ENCODE measurements at places on chromosomes 6 and 20.

GRCh38 chr20:48676125-48676524, 151.7 kb downstream of the PREX1 start:
- DNase-seq = no peak

DNA sequence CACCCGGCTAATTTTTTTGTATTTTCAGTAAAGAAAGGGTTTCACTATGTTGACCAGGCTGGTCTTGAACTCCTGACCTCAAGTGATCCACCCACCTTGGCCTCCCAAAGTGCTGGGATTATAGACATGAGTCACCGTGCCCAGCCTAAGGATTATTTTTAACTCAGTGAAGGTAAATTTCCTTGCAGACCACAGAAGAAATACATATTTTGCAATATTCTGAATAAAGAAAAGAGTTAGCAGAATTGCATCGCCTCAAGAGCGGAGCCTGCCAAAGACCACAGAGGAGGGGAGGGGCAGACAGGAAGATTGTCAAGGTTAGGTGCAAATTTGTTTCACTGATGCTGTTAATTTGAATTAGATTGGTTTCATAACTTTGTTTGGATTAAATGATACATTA, 47.4 kb downstream of the SOD2 start:
- no peak for DNase-seq

DNA sequence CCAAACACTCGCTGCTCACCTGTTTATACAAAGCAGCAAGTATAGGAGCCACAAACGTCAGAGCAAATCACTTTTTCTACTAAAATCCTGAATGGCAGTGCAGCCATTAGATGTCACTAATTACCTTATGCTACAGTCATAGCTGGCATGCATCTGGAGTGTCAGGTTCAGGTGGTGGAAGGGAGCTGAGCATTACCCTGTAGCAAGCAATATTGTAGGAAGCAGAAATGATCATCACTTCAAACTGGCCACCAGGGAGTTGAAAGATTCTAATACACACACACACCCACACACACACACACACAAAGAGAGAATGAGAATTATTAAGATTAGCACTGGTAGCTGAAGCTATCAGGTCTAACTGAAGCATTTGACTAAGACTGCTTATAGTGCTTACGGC, 75.8 kb downstream of the EFHC1 start:
- no peak for DNase-seq

DNA sequence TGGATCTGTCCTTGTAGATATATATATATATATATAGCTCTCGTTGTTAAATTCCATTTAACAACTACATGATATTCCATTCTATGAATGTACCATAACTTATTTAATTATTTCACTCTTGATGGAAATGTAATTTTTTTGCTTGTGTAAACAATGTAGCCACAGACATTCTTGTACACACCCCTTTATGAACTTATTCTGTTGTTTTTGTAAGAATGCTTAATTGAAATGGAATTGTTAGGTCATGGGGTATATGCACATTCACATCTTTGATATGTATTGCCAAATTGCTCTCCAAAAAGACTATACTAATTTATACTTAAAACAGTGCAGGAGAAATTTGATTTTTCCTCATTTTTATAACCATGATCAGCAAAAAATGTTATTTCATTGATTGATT, 67.2 kb downstream of the MAP3K4 start:
- no peak for DNase-seq

DNA sequence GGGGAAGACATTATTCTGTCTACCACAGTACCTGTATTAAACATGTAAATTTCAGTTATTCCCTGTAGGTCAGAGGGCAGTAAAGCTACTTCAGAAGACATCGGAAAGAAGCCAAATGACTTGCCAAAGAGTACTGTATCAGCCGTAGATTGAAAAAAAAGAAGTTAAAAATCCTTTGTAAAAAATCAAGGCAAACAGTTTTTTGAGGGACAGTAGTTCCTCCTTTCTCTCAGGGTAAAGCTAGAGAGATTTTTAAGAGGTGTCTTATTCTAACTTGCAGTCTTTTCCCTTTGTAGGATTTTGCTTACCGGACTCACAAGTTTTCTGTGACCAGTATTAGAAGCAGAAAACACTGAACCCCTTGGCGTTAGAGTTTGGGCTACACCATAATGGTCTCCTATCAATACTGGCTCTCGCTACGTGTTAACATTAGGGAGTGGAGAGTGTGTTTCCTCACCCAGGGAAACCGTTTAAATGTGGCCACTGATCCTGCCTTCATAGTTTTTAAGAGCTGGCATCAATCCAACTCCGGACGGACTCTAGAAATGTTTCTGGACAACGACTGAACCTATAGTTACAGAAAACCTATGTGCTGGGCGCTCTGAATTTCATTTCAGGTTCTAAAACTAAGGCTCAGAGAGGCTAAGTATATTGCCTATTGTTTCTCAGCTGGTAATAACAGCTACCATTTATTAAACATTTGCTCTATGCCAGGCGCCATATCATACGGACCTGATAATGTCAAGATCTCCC, 1.3 kb upstream of the ASXL1 start:
- no peak for DNase-seq

DNA sequence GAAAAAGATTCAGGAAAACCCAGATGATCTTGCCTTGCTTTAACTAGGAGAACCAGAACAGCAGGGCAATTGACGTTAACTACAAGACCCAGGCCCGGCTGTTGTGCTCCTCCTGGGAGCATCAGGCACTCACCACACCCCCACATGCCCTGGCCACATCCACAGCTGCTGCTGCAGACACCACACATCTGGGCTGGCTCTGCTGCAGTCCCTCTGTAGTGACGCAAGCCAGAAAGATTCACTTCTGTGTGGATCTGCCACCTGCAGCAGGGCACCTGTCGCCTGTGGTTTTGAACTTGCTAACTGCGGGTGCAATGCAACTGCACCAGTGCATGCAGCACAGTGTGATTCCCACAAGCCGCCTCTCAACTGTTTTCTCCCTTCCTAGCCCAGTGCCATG, 228.8 kb downstream of the SYNDIG1 start:
- DNase-seq = no peak

GRCh38 chr20:845941-846893, 12.7 kb downstream of the FAM110A start:
- no peak for DNase-seq

GRCh38 chr6:127811900-127812570, 88.8 kb downstream of the THEMIS start:
- DNase-seq = no peak

DNA sequence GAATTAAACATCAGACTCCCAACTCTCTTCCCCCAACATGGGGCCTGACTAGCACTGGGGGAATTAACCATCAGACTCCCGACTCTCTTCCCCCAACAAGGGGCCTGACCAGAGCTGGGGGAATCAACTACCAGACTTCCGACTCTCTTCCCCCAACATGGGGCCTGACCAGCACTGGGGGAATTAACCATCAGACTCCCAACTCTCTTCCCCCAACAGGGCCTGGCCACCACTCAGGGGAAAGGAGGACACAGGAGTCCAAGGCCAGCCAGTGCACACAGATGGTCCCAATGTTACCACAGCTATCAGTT, 13.1 kb downstream of the CST7 start:
- no peak for DNase-seq

DNA sequence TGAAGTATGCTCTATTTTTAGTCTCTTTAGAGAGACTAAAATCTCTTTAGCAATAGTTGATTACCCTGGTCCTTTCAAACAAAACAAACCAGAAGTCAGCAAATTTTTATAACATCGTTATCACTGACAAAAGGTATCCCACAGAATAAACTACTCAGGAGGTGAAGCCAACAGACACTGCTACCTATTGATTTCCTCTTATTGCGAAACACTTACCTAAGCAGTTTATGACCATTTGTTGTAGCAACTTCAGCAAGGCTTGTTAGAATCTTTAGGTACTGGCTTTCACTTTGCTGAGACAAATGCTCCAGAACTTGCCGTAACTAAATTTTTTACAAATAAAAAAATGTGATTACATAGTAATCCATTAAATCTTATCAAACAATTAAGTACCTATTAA, 64.4 kb downstream of the HACE1 start:
- DNase-seq = no peak

DNA sequence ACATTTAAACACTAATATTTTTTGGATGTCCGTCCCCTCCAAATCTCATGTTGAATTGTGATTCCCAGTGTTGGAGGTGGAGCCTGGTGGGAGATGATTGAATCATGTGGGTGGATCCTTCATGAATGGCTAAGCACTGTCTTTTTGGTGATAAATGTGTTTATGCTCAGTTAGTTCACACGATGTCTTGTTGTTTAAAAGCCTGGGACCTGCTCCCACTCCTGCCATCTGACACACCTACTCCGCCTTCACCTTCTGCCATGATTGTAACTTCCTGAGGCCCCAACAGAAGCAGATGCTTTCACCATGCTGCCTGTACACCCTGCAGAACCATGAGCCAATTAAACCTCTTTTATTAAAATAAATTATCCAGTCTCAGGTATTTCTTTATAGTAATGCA, 114.7 kb downstream of the TNFAIP3 start:
- DNase-seq = no peak

DNA sequence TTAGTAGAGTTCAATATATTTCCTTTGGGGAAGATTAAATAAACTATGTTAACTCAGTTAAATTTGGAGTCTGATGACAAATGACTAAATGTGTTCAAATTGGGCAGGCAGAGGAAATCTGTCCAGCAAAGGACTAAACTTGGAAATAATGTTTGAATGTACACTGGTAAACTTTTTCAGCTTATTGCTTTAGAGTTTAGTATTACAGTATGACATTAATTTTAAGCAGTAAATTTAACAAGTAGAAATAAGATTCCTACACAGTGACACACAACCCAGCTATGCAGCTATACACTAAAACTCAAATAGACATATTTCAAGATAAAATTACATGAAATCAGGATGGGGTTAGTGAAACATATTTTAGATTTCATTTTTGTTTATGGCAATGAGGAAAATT, 42.6 kb upstream of the HDGFL1 start:
- no peak for DNase-seq

- DNase-seq = no peak
Measured at GRCh38 chr20:47800623-47801022, 15.3 kb upstream of the SULF2 start.

DNA sequence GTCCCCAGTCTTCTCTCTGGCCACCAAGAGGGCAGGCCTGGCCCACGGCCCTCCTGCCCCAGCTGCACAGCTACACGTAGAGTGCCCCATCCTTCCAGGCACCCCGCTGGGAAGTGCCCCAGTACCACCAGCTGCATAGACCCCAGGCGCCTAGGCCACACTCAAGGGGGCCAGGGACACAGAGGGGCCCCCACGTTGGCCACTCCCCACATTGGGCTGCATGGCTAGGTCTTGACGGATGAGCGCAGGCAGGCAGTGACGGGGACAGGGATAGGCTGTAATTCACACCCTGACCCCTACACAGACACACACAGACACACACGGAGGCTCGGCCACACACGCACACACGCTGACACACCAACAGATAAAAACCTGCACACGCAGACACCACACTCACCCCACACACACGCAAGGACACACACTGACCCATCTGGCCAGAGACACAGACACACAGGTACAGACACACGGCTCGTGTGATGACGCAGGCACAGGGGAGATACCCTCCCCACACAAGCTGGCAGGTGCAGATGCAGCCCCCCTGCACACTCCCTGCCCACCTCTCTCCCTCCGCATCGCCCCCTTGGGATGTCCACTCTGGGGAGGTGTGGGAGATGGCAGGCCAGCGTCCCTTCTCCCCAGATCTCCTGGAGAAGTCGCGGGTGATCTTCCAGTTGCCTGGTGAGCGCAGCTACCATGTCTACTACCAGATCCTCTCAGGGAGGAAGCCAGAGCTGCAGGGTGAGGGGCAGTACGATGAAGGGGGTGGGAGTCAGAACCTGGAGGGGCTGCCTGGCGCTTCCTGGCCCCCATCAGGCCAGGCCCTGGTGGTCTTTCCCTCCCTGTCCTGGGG, 30.0 kb downstream of the MYH7B start:
- DNase-seq = no peak

- no peak for DNase-seq
Measured at GRCh38 chr6:56419191-56419590, 171.8 kb upstream of the COL21A1 start.

GRCh38 chr20:43870484-43870883, 44.2 kb upstream of the TOX2 start:
- no peak for DNase-seq

DNA sequence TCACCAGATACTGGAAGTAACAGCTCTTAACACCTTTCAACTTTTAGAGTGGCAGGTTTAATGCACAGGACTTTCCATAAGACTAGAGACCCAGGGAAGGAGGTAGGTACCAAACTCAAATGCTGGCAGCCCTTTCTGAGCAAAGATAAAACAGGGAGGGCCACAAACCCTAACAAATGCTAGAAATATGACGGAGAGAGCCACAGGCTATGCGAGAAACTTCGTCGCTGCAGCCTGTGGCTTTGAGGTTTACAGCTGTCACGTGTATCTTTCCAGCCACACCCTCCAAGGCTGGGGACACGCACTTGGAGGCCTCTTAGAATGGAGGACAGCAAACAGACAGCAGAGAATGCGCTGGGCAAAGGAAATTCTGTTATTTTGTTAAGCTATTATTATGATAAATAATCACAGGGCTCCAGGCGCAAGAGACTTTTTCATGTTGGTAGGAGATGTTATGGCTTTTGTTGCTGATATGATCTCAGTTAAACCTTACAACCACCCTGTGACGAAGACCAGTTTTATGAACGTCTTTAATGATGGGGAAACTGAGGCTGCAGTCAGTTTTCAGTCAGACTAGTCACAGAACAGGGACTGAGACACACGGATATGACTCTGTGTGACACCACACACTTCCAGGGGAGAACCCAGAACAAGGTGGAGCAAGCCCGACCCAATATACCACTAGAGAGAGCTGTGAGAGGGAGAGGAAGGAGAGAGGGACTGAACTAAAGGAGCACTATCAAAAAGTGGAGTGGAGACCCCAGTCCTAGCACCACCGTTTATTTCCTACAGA, 2.0 kb downstream of the TRAM2 start:
- DNase-seq = no peak

DNA sequence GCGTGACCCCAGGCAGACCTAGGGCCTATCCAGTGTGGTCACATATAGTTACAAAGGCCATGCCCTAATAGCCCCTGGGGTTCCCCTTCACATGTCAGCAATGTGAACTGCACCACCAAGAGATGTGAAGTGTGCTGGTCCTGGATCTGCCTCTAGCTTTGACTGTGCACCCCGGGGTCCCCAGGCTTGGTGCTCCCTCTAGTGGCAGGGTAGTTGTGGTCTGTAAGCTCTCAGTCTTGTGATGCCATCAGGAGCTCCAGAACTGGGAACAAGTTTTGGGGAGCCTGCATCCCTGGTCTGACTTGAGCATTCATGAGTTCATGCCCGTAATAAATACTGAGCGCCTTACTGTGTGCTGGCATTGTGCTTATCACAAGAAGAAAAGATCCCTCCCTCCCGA, 143.4 kb downstream of the DHX35 start:
- DNase-seq = no peak

GRCh38 chr6:142569676-142570075, 267.9 kb downstream of the ADGRG6 start:
- DNase-seq = no peak

- no peak for DNase-seq
Measured at GRCh38 chr6:137339929-137340559, 120.9 kb upstream of the IFNGR1 start.

- DNase-seq = no peak
Measured at GRCh38 chr20:1307571-1307971, 21.4 kb downstream of the SDCBP2 start.

GRCh38 chr6:168979254-168979653, 274.4 kb downstream of the THBS2 start:
- no peak for DNase-seq

- no peak for DNase-seq
Measured at GRCh38 chr6:26322645-26323482, 42.1 kb upstream of the BTN3A2 start.
